ENCODE measurements at places on chromosomes 16 and 17.

DNA sequence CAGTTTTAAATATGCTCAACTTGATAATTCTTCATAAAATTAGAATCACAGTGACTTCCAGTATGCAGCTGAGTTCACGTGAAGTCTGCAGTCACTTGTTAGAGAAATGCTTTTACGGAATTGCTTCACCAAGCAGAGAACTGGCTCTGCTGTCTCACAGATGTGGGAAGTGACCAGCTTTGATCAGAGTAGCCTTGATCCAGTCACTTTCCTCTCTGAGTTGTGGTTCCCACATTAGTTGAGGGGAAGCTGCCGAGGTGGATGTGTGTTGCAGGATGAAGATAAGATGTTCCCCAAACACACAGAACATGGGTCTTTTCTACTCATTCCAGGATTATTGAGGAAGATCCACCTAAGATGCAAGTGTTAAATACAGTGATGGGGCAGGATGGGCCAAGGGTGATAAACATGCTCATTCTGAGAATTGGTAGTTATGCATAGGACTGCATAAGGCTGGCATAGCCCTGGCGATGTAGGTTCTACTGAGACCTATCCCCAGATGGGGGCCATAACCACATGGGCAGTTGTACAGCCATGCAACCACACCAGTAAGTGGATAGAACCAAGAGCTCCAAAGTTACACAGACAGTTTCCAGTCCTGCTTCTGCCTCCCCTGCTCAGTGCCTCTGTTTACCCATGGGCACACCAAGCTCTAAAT lies 168.9 kb upstream of the MAF start:
- no peak for DNase-seq

DNA sequence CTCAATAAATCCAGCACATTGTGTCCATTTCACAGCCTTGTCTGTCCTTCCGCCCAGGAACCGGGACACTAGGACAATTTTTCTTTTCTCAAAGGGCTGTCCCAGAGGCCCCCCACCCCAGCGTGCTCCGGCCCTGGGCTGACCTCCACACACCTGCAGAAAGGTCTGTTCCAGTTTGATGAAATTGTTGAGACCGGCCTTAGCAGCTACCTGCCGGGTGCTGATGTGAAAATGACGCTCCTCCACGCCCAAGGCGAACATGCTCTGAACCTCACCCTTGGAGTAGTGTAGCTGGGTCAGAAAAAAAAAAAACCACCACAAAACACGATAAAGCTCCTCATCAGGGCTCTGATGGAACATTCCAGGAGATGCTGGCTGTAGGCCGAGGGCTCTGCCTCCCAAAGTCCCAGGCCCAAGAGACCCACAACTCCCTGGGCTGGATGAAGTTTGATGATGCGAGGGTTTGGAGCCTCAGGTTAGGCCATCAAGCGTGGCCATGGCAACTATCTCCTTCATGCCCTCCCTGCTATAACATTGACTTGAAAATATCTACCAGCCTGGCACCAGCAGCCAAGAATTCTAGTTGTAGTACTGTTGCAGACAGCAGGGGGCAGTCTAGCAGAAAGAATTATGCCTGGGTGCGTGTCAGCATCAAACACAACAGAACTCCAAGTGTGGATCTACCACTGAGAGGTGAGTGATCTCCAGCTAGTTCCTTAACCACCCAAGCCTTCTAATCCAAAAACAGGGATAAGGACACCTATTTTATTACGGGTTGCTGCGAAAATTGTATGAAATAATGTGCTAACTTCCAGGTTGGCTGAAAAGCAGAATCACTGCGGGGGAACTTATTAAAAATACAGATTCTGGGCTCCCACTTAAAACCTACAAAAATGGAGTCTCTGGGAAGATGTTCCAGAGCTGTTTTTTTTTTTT lies 62.1 kb downstream of the RMI2 start:
- DNase-seq, result peak; percentile 76

- no peak for DNase-seq
Observed at GRCh38 chr16:56734429-56734828, 4.5 kb downstream of the NUP93 start.

GRCh38 chr17:62787366-62787765 lies 20.7 kb downstream of the MARCHF10 start:
- peak; percentile 40 for DNase-seq

- no peak for DNase-seq
Observed at GRCh38 chr17:37225465-37225864, 150.3 kb upstream of the C17orf78 start.

GRCh38 chr17:81551458-81552243 lies 502 bp downstream of the FAAP100 start:
- DNase-seq, result no peak

DNA sequence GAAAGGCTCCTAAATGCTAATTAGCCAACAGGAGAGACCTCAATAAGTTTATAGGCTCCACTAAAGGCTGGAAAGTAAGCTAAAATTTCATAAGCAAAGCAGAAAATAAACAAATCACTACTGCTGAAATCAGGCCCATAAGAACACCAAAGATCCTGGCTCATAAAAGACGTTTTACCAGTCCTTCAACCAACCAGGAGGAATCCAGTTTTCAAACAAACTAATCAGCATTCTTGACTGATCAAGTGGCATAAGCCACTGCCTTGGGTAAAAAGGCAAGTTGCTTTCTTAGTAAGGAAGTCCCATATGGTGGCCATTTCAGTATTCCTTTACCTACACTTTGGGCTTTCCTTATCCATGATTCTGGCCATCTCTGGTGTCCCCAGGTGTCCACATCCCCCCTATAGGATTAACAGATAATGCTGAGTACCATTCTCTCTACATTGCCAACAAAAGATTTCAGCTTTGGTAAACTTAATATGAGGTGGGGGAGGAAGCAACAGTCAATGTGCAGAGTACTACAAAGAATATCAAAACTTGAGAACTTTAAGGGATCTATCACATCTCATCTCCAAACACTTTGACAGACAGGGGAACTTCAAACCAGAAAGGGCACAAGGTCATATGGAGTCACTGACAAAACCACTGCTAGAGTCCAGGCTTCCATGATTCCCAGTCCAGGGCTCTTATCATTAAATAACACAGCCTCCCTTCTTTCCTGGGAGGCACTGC lies 1.3 kb downstream of the TOM1L2 start:
- DNase-seq, result no peak

GRCh38 chr16:1026784-1027500 lies 45.4 kb downstream of the SOX8 start:
- DNase-seq, result no peak

GRCh38 chr16:66604376-66605176 lies at the start of gene CMTM3:
Gene CMTM3, plus strand, starts transcription at chr16:66604704. Its CDS starts 102 bp downstream, at chr16:66604806.
- DNase-seq, result peak; percentile 49

DNA sequence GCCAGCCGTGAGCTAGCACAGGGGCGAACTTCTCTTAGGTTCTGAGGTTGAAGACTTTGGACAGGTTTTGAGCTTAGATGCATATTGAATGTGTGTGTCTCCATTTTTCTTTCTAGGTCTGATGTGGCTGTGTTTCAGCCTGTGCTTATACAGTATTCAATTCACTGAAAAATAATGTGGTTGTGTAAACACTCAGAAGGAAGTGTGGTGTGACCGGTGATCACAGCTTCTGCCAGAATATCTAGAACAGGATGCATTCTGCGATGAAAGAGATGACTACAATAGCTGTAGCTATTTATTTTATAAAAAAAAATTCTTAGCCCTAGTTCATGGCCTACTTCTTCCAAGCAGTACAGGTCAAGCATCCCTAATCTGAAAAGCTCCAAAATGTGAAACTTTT lies 64.4 kb downstream of the MAP2K6 start:
- no peak for DNase-seq

DNA sequence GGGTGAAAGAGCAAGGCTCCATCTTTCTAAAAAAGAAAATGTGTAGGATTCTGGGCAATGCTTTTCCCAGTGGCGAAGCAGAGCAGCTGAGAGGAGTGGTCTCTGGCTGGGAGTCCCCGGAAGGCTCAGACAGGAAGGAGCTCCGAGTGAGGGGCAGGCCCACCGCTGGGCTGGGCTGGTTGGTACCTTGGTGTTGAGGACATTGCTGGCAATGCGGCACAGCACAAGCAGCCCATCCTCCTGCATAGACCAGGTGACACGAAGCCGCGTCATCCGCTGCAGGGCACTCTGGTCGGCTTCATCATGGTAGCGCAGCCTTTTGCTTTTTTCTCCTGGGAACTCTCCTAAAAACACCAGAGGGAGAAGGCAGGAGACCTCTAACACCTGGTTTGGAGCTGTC lies 63.9 kb downstream of the GTF3C1 start:
- DNase-seq, result no peak

DNA sequence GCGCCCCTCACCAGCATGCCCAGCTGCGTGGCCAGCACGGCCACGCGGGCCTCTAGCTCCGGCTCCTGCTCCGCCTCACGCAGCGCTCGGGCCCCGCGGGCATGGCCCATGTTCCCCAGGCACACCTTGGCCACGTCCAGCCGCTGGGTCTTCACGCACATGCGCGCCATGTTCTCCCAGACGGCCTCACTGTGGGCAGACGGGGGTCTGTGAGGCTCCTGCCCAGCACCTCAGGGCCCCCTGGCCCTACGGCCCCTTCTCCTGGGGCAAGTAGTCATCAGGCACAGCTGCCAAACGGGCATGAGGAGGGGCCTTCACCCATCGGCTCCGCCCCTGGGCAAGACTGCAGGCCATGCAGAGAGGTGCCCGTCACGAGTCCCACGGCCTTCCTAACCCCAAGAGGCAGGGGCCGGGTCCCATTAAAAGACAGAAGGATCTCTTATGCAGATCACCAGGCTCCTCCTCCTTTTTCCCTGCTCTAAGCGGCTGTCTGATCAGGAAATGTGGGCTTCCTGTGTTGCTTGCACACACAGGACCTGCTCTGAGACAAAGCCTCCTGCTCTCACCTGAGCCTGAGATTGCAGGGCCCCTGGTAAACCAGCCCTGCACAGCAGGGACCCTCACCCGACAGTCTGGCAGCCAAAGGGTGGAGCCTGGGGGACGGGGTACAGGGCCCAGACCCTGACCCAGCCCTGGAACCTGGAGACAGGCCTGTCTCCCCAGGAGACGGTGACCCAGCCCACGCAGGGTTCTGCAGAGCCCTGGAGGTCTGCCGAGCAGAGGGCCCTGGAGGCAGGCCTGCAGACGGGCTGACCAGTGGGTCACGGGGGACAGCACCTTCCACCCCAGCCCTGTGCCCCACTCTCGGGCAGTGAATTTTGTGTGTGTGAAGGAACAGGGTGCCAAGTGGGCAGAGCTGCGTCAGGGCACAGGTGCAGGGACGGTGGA lies 6.6 kb upstream of the TMEM204 start:
- no peak for DNase-seq

DNA sequence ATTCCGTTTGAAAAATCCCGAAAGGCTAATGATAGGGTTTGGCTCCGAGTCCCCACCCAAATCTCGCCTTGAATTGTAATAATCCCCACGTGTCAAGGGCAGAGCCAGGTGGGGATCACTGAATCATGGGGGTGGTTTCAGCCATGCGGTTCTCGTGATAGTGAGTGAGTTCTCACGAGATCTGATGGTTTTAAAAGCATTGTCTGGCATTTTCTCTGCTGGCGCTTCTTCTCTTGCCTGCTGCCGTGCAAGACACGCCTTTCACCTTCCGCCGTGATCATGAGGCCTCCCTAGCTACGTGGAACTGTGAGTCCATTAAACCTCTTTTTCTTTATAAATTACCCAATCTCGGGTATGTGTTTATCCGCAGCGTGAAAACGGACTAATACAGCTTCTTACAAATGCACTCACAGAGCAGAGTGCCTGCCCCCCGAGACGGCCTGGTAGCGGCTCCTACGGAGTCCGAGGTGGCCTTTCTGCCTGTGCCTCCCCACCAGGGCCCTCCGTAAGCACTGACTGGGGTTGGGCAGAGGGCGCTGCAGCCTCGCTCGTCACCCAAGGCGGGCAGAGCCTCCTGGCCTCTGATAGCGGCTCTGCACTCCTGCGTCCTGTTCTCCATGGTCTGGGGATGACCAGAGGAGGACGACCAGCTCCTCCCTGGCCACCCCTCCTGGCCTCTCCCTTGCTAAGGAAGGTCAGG lies 131.7 kb downstream of the FOXL1 start:
- no peak for DNase-seq

- no peak for DNase-seq
Observed at GRCh38 chr16:54098247-54098646, 188.3 kb downstream of the IRX3 start.

DNA sequence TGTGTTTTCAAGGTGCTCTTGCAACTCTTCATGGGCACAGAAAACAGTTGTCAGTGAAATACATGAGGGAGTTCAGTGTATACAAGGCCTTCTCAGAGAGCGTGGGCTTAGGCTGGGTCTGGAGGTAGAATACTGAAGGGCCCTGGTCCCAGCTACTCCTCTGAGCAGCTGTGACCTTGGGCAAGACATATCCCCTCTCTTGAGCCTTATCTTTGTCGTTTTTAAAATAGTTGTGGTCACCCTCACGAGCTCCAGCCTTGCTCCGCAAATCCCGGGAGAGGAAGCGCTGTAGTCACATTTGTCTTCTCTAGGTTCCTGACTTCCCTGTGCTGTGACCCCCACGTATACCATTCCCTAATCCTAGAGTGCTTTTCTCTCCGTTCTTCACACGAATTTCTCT lies 3.6 kb downstream of the ZNRF1 start:
- no peak for DNase-seq

Data from brain microvascular endothelial cell (primary cell).